HAP-1 (cell line): ENCODE measurements at places on chromosomes 12 and 14.

DNA sequence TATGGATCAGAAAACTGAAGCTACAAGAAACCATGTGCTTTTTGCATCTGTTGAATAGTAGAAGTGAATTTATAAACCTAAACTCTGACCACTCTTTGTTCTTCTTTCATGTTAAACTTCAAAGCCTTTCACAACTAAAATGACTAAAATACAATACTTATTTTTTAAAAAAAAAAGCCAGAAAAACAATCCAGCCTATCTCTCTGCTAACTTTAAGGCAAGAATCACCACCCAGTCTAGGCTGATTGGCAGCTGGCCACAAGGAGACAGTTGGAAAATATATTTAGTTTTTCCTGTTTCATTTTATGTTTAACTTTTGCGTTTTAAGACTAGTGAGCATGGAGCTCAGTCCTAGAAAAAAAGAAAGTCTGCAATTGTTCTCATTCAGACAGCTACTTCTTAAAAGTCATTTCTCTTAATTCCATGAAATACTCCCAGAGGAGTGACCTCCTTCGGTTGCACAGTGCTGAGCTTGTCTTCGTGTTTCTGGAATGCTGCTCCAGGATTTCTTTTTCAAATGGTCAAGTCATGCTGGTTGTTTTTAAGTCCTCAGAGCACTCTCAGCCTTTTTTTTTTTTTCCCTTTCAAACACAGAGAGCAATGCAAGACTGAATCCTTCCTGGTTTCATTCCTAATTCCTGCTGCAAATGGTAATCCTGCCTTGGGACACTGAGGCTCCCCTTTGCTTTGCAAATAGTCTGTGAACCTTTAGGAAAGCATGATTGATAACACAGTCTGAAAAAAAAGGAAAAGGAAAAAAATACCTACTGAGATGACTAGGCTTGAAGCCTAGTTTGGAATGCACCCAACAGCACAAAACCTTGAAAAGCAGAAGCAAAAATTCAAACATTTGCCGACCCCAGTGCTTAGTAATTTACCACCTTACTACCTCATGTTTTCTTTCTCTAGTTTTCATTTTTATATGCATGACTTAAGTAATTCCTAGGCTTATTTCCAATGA lies 233.3 kb upstream of the DAAM1 start:
- no peak for DNase-seq

GRCh38 chr12:6946920-6947374 lies 3.1 kb downstream of the C12orf57 start:
- no peak for DNase-seq

GRCh38 chr12:97513950-97514349 lies 51.3 kb downstream of the RMST start:
- DNase-seq = no peak

DNA sequence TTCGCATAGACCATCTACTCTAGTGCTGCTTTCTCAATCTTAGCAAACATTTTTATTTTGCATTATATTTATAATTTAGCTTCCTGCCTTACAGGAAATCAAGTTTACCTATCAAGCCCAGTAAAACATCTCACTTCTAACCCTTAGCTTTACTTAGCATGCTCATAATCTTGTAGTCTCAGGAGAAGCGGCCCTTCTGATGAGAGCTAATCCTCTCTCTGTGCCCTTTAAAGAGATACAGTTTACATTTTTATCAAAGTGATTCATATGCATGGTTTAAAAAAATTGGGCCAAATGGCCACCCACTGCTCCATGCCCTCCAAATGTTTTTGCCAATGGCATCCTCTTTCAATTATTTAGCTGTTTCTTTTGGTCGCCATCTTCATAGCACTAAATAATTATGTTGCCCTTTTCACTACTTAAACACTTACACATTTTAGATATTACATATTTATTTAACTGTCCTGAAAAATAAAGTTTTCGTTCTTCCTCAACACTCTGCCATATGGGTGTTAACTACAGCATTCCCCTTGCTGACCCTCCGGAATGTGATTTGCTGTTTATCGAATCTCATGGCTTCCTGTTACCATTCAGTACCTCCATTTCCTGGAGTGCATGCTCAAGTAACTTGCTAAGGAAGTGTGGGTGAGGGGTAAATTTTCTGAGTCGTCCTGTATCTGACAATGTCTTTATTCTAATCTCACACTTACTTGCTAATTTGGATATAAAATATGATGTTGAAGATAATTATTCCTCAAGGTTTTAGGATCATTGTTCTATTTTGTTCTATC lies 29.3 kb downstream of the YLPM1 start:
- DNase-seq = no peak

DNA sequence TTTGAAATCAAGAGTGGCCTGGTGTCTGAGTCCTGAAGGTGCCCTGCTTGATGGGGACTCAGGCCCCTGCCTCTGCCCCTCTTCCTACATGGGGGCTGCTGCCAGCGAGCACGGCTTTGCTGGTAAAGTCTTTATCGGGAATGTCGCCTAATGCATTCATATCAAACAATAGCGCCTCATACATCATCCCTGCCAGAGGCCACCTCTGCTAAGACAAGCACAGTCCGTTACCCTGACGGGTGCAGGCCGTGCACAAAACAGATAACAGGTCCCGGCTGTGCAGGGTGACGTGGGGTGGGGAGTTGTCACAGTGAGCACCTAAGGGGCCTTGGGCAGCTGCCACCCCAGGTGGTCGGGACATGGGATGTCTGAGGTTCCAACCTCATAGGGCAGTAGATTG lies 68.4 kb upstream of the FAM222A start:
- no peak for DNase-seq

- no peak for DNase-seq
Observed at GRCh38 chr12:26177283-26177682, 18.1 kb upstream of the SSPN start.

GRCh38 chr12:124753993-124754392 lies 109.7 kb downstream of the SCARB1 start:
- DNase-seq = no peak

GRCh38 chr12:7441216-7441615 lies 2.7 kb downstream of the CD163L1 start:
- no peak for DNase-seq

DNA sequence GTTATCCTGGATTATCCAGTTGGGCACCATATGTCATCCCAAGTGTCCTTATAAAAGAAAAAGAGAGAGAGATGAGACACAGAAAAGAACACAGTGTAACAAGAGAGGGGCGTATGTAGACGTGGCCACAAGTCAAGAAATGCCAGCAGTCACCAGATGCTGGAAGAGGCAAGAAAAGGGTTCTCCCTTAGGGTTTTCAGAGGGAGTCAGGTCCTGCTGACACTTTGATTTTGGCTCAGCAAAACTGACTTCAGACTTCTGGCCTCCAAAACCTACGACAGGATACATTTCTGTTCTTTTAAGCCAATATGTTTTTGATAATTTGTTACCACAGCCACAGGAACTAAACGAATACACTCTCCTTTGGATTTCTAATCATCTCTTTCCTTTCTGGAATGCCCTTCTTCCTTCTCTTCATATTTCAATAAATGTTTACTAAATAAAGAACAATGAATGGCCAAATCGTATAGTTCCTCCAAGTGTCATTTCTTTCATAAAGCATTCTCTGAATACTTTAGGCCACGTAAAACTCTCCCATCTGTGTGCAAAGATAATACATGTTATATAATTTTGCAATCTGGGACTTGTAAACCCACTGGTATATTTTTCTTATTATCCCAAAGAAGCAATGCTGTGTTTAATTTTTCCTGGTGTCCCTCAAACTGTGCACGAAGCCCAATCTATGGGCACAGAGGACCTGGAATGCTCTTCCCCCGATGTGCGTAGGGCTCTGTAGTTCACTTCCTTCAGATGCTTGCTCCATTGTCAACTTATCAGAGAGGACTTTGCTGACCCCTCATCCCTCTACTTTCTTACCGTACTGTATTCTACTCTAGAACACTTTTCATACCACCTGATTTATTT lies 303.6 kb downstream of the CEP128 start:
- DNase-seq = no peak

GRCh38 chr14:100594625-100594951 lies 7.4 kb upstream of the BEGAIN start:
- DNase-seq = no peak

DNA sequence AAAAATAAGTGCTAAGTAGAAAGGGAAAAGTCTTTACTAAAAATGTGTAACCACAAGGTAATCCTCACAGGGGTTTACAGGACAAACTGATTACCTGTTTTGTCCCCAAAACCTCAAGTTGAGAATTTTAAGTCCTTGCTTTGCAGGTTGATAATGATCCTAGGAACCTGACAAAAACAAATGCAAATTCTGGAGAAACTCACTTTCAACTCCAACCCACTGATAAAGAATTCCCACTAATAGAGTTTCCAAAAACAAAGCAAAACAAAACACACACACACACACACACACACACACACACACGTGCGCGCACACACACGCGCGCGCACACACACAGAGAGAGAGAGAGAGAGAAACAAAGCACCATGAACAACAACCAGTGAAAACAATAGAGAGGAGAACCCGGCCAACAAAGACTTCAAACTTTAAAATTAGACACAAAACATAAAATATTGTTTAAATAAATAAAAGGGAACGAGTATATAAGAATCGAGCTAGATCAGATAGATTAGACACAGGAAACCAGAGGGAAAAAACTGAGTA lies 187.0 kb upstream of the FOXN3 start:
- no peak for DNase-seq

DNA sequence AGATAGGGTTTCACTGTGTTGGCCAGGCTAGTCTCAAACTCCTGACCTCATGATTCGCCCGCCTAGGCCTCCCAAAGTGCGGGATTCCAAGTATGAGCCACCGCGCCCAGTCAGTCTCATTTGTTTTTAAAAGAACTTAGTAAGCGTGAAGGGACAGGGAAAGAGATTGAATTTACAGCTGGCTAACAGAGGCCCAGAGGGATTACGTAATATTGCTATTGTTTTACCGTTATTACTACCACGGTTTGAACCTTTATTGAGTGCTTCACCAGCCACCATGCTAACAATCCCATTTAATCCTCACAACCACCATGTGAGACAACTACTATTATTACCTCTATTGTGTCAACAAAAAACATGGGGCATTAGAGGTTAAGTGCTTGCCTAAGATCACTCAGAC lies 26.7 kb upstream of the BLTP3B start:
- DNase-seq = no peak

- peak; percentile 38 for DNase-seq
Observed at GRCh38 chr14:23631702-23632460, 4.3 kb upstream of the DHRS2 start.

DNA sequence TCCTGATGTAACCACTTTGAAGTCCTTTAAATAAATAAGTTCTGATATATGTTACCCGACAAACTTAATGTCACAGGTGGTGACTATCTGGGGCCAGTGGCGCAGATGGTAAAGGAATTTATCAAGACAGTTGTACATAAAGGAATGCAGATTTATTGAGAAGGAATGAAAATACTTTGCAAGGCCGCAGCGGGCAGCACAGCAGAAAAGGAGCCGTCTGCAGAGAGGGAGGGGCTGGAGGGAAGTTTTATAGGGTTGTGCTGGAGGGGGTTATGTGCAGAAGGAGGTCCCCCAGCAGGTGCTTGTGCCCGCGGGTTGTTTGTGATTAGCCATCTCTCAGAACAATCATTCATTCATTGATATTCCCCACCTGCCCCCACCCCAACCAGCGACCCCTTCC lies 17.4 kb downstream of the GPRC5D start:
- DNase-seq = no peak

GRCh38 chr12:49776413-49776812 lies 35.1 kb downstream of the TMBIM6 start:
- peak; percentile 81 for DNase-seq

DNA sequence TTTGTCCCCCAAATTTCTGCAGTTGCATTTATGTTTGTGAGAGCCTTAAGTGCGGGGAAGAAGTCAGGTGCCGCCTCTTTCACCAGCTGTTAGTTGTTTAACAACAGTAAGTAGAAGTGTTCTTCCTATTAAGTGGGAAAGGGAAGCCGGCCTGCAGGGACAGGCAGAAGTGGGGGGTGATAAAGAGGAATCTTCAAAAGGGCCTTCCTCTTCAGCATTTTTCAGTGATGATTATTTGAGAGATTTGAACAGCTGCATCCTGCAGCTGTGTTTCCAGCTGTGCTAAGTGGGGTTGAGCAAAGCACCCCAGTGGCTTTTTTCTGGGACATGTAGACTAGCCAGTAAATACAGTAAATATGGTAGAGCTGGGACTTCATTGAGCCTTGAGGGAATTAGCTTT lies 32.1 kb upstream of the SLC38A1 start:
- DNase-seq = no peak

DNA sequence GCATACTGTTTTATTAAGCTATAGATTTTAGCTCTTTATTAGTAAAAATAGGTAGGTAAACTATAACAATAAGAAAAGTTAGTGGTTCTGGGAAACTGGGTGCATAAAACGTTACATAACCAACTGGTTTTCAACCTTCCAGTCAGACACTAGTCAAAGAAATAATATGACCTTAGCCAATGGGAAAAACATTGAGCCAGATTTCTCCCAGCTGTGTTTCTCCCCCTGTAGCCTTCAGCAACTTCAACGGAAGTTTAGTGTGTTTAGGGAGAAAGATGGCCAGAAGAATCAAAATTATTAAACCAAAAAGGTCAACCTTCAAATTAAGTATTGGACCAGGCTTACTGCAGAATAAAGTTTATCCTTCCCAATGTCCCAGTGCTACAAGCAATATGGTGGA lies 283.5 kb upstream of the DIO2 start:
- DNase-seq = no peak

DNA sequence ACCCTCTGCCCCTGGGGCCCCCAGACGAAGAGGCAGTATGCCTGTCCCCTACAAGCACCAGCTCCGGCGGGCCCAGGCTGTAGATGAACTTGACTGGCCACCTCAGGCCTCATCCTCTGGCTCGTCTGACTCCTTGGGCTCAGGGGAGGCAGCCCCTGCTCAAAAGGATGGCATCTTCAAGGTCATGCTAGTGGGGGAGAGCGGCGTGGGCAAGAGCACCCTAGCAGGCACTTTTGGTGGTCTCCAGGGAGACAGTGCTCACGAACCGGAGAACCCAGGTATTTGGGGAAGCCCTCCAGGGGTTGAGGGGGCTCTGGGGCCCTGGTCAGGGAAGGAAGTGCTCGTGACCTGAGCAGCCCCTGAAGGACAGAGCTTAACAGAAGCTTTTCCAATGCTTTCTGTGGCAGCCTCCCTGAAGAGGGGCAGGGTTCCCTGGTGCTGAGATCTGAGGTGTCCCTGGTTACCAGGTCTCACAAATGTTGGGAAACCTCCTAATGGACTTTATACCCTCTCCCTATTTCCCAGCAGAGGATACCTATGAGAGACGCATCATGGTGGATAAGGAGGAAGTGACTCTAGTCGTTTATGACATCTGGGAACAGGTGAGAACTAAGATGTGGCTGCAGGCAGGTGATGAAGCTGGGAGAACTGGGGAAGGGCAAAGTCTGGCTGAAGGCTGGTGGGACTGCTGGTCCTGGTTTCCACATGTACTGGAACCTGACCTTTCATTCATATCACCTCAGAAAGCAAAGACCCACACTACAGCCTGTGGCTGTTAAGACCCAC lies 1.9 kb downstream of the REM2 start:
- DNase-seq = no peak

DNA sequence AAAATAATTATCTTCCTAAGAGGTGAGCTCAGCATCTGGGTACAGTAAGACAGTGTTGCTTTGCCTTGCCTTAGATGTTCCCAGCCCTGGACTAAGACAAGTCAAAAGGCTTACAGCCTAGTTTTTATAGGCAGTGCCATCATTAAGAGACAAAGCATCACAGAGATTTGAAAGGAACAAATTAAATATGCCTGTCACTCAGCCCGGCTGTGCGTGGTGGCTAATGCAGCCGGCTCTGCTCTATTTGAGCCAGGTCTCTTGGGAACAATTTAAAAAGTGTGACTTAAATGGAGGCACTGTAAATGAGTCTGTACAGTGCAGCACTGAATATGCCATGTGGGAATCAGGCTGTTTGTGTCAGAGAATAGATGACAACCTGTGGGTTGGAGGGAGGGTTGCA lies 1687.4 kb upstream of the FLRT2 start:
- DNase-seq = peak; percentile 68

GRCh38 chr12:2233034-2233433 lies 180.2 kb downstream of the CACNA1C start:
- no peak for DNase-seq
